ENCODE measurements at places on chromosomes 4 and X.
A peak's percentile ranks its signal among the peaks of the same experiment; 100 is the strongest.

DNA sequence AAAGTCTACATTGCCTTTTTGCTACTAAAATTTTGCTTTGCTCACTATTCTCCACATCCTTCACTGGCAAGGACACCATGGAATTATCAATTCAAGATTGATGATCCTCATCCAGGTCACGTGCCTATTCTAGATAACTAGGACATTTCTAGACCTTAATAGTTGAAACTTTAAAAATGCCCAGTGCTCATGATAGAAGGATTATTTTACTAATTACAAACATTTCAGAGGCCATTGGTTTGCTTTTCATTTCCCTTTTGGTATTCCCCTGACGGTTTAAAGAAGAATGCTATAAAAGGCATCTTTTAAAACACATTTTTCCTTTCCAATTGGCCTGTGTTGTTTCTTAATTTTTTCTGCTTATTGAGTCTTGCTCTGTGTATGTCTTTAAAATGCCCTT lies 249.4 kb downstream of the NDST4 start:
- no peak for DNase-seq

DNA sequence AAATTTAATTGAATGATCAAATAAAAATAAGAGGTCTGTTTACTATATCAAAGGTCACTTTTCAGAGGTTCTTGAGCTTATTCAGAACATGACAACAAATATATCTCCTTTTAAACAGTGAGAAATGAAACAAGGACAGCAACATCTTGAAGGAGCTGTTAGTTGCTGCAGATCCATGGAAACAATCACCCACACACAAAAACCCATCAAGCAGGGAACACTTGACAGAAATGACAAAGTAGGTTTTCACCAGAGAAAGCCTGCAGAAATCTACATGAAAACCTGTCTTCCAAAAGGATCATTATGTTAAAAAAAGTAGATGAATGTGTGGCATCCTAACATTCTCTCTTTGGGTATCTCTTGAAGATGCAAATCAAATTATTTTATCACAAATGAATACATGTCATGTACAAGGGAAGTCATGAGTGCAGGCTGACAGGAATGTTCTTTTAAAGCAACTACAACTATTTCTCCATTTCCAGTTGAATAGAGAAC lies 203.0 kb downstream of the GRIA2 start:
- DNase-seq: no peak

GRCh38 chr4:140084385-140084784 lies 69.6 kb downstream of the MAML3 start:
- no peak for DNase-seq

DNA sequence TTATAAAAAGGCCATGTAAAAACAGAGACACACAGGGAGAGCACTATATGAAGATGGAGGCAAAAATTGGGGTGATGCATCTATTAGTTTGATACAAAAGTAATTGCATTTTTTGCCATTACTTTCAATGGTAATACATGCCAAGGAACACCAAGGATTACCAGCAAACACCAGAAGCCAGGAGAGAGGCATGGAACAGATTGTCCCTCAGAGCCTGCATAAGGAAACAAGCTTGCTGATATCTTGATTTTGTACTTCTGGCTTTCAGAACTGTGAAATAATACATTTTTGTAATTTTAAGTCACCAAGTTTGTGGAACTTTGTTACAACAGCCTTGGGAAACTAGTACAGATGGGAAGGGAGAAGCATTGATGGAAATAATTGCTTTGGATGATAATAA lies 45.6 kb upstream of the BOD1L1 start:
- no peak for DNase-seq

GRCh38 chr4:115334736-115335411 lies 221.5 kb upstream of the NDST4 start:
- no peak for DNase-seq

GRCh38 chr4:158670975-158671664 lies 567 bp downstream of the C4orf46 start:
- peak; percentile 87 for DNase-seq

DNA sequence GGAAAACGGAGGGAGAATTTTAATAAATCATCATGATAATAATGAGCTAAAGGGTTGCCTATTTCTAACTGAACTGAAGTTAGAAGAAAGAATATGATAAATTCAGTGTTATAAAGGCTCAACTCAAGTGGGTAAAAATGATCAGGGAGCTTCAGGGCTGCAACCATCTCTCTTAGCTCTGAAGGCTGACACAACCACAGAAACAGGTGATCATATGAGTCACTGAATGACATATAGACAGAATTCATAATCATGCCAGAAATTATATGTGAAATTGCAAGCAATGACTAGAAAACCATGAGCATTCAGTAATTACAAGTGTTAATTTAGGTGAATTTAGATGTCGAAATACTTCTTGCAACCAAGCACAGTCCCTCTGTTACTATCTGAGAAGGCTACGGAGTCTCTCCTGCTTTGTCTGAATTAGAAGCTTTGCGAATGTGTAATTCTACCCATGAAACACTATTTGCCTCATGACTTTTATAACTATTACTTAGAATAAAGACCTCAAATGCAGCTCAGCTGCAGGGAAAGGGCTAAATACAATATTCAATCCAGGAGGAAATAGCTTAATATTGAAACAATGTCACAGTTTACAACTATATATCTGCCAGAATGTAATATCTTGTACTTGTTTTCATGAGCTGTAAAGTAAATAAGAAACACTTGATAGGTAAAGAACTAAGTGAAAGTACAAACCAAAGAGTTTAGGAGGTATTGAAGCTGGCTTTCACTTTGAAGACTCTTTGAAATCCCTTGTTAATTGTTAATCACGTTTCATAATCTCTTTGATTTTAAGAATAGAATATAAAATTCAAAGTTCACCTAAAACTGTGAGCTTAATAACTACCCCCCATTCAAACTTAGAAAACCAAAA lies 1972.6 kb downstream of the ARAP2 start:
- DNase-seq: no peak

GRCh38 chr4:4349867-4350266 lies 37.0 kb upstream of the NSG1 start:
- no peak for DNase-seq

GRCh38 chr4:150381609-150382008 lies 200.3 kb upstream of the MAB21L2 start:
- no peak for DNase-seq

GRCh38 chrX:1545776-1546408 lies 8.9 kb upstream of the P2RY8 start:
- no peak for DNase-seq

DNA sequence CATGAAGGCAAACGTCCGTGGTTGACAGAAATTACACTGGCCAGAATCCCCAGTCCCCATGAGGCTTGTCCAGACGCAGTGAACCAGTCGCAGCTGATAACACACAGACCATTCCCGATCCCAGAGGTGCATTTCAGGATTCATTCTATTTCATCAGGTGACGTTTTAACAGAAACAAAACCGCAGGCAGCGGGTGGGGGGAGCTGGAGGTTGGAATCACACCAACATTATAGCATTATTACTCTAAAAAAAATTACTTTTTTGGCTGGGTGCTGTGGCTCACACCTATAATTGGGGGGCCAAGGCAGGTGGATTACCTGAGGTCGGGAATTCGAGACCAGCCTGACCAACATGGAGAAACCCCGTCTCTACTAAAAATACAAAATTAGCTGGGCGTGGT lies 25.2 kb downstream of the NOP14 start:
- no peak for DNase-seq
